ENCODE measurements at places on chromosomes 3 and 15. TPM values are rescaled to one million over a fixed set of nuclear protein-coding genes. Genes with fewer than 3 reads are reported as not detected.

- no peak for DNase-seq
Measured at GRCh38 chr3:161673866-161674265, 177.3 kb downstream of the OTOL1 start.

DNA sequence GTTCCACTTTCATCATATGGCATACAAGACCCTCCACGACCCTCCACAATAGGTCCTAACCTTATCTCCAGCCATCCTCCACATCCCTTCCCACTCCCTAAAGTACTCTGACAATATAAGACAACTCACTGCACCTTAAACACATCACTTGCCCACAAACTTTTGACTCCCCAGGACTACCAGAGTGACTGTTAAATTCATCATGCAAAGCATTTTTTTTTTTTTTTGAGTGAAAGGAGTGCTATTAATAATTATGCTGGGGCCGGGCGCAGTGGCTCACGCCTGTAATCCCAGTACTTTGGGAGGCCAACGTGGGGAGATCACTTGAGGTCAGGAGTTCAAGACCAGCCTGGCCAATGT is 55.8 kb downstream of the OSBPL10 start:
- DNase-seq = no peak

GRCh38 chr15:70761931-70762468 is 1.4 kb downstream of the UACA start:
- DNase-seq = no peak

GRCh38 chr3:107578523-107578922 is 55.8 kb downstream of the BBX start:
- DNase-seq = no peak

DNA sequence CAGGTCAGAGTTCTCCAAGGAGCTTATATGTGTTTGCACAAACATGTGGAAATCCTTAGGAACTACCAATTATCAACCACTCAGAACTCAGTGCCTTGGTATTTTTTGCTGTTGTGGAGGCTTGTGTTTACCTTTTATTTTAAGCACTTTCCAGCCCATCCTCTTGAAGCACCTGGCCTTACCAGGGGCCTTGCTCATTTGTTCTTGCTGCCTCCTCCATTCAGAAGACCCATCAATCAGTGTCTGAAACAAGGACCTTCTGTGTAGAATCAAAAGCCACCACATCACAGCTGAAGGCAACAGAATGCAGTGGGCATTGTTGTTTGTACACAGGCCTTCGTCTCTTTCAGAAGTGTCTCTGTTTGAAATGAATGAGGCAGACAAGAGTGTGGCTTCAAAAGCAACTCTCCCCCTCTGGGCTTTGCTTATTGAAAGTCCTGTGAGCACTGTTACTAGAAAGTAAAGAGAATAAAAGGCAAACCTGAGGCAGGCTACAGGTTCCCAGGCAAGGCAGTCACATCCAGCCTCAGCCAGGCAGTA is 24.5 kb upstream of the LIPC start:
- no peak for DNase-seq

GRCh38 chr3:102329066-102329465 is 105.7 kb upstream of the ZPLD1 start:
- DNase-seq = no peak

DNA sequence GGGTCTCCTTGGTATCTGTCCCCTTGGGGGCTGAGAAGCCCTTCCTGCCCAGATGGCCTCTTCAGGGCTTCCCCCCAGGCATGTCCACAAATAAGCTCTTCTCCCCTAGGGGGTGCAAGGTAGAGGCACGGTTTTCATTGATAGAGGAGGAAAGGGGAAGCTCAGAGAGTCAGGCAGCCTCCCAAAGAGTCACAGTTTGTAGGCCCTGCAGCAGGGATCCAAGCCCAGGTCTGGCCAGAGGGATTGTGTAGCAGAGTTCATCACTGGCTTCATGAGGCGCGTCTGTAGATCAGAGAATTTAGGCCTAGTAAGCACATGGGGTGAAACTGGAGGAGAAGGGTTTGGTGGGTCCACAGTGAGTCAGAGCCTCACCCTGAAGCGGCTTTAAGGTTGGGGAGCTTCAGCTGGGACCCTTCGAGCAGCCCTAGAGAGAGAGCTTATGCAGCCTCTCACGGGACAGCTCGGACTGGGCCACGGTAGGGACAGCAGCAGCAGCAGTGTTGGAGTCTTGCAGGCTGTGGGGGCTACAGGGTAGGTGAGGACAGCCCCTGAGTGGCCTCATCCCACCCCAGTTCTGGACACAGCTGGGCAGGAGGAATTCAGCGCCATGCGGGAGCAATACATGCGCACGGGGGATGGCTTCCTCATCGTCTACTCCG is 37.5 kb upstream of the ESYT3 start:
- DNase-seq = no peak

DNA sequence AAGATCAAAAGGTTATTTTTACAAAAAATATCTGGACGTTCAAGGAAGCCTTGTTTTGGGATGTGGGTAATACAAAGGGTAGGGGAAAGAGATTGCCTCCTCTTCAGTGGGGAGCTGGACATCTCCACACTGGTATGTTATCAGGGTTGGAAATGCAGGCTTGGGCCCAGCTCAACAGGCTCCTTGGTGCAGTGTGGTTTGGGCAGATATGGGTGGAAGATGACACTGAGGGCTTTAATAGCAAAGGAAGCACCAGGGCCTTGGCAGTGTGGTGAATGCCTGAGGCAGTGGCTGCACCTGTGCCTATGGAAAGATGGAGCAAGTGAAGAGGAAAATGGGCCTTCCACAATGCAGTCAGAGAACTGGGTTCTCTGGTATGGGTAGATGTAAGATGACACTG is 11.2 kb upstream of the MED12L start:
- no peak for DNase-seq

Gene PATL2
- total RNA-seq = 4.8 TPM

Gene KLF15
- total RNA-seq = 23.8 TPM

Gene GHSR
- not detected for total RNA-seq

Gene GOLGA8Q
- total RNA-seq = 1.1 TPM

Gene PRRT3
- 1.4 TPM for total RNA-seq

Gene DPPA4
- total RNA-seq = not detected

Gene SH2D7
- not detected for total RNA-seq

Gene PP2D1
- total RNA-seq = not detected

Gene CAPN7
- 28.9 TPM for total RNA-seq

Measured in left cardiac atrium (tissue), 4 donors.